T-helper 2 cell (primary cell): ENCODE measurements at places on chromosomes 7 and 10.

- DNase-seq: no peak
Measured at GRCh38 chr7:5510426-5511045, 86.9 kb upstream of the TNRC18 start.

- DNase-seq: no peak
Measured at GRCh38 chr7:44150466-44150832, 9.3 kb upstream of the MYL7 start.

DNA sequence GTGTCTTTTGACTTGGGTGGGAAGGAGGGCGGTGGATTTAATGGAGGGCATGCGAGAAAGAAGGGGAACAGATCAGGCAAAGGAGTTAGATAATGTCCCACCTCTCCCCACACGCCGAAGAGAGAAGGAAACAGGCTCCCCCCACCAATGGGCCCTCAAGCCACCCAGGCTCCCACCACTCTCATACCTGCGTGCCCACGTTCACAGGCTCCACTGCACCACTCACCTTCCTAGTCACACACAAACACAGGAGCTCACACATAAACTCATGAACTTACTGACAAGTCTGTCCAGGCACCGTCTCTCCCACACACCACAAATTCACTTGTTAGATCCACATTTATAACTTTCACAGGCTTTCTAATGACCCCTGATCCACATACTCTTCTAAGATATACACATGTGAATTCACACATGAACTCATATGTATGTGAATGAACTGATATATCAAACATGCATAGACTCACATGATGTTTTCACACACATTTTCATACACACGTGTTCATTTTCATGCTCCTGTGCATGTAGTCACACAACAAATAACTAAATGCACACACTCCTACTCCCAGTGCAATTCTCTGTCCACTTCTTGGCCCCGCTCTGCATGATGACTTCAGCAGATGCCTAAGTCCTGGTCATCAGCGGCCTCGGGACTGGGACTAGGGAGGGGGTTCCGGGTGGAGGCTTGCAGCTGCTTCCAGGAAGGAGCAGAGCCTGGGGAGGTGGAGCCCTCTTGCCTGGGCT is 1.5 kb downstream of the LZTS2 start:
- no peak for DNase-seq

DNA sequence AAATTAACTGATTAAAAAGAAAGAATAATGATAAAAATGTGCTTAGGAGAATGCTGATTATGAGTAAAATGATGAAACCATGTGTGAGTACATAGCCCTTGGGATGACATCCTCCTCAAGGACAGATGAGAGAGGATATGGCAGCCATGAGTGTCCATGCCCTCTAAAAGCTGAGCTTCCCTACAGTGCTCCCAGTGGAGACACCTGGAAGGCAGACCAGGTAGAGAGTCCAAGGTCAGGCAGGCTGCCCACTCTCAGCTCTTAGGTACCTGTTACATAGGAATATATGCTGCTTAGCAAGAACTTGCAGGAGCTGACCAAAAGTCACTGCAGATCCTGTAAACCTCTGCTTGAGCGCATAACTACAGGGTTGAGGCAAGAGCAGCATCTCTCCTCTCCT is 169.7 kb upstream of the TMEM229A start:
- DNase-seq: no peak

DNA sequence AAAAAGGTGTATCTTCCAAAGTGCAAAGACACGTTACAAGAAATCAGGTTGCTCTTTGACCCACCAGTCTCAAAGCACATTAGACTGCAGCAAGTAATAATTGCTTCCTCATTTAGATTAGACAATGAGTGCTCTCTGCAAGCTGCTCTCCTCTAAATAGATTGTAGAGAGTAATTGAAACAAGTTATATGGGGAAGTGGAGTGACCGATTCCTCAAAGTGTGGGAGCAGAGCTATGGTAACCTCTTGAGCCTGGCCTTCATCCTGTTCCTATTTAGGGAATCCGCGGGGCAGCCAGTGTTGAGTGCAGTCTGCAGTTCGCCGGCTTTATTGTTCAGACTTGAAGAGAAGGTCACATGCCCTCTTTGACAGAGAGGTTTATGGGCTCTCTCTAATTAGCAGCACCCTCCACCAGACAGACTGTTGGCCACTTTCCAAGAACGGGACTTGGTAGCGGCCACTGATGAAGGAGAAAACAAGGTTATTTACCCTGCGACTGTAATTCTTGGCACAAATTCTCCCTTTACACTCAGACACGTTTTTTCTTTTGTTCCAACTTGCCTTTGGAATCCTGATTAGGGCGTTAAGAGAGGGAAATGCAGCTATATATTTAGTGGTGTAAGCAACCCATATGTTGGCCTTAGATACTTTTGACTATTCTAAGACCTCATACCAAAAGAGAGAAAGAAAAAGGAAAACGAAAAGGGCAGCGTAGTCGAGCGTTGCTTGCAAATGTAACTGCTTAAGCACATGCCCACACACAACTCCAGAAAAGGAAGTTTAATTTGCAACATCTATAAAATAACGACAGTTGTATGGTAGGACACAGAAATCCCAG is 107.5 kb downstream of the REEP3 start:
- no peak for DNase-seq

- DNase-seq: no peak
Measured at GRCh38 chr7:32459788-32460187, 30.4 kb downstream of the LSM5 start.

GRCh38 chr7:71716690-71717089 is 584.7 kb downstream of the GALNT17 start:
- no peak for DNase-seq

DNA sequence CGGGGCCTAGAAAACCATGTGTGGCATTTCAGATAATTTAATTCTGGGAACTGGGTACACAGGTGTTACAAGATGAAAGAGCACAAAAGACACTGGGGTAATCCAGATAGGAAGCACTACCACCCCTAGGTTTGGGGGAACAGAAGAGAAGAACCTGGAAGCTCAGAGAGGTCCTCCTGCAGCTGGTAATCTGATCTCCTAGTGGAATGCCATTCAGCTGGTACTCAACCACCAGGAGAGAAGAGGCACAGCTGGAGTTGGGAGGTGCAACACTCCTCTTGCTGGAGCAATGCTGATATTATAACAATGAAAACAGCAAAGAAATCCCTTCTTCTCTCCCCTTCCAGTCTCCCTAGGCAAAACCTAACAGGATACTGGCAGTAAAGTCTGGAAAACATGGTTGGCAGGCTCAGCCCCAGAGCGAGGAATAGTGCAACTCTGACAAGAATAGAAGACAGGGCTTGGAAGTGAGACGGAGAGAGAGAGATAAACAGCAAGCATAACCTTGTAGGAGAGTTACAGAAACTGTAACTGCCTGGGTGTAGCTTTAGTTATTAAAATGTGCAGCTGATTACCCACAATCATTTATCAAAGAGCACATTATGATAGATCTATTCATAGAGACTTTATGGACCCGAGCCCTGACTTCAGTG is 35.0 kb downstream of the NRF1 start:
- DNase-seq: no peak

GRCh38 chr7:16562456-16563220 is 36.0 kb downstream of the LRRC72 start:
- DNase-seq: no peak

GRCh38 chr7:139720705-139721231 is 57.0 kb downstream of the HIPK2 start:
- DNase-seq: no peak

GRCh38 chr7:105759670-105760550 is 116.5 kb downstream of the ATXN7L1 start:
- no peak for DNase-seq

GRCh38 chr7:115060095-115060870 is 138.4 kb downstream of the MDFIC start:
- DNase-seq: no peak

DNA sequence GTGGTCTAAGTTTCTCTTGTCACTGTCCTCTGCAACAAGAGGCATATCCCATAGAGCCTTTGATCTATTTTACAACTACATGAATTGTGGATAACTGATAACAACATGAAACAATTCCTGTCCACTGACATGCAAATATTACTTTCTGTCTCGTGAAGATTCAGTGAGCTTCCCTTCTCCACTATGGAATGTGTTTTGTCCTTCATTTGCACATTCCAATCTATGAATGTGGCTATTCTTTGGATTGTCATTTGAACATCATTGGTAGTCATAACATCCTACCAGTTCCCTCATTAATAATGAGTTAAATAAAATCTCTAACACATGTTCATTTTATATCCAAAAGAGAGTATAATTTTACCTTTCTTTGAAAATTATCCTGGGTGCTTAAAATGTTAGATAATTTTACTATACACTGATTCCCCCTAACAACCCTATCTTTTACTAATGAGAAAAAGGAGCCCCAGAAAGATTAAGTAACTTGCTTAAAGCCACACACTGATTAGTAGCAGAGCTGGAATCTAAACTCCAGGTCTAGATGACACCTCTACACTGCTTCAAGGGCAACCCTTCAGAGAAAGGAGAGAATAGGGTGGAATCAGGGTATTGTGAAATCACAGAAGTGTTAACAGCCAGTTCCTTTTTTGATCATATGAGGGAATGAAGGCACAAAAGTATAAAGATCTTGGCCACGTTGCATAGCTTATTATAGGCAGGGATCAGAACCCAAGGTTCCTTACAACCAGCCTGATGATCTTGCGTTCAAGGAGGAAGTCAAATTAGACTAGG is 39.1 kb downstream of the PDE1C start:
- no peak for DNase-seq

- no peak for DNase-seq
Measured at GRCh38 chr10:109823196-109823595, 100.1 kb downstream of the XPNPEP1 start.

GRCh38 chr10:118701529-118702323 is 53.0 kb downstream of the CACUL1 start:
- no peak for DNase-seq

GRCh38 chr10:78899098-78899754 is 169.5 kb upstream of the ZMIZ1 start:
- no peak for DNase-seq

- no peak for DNase-seq
Measured at GRCh38 chr10:120998251-120998650, 147.1 kb downstream of the WDR11 start.

DNA sequence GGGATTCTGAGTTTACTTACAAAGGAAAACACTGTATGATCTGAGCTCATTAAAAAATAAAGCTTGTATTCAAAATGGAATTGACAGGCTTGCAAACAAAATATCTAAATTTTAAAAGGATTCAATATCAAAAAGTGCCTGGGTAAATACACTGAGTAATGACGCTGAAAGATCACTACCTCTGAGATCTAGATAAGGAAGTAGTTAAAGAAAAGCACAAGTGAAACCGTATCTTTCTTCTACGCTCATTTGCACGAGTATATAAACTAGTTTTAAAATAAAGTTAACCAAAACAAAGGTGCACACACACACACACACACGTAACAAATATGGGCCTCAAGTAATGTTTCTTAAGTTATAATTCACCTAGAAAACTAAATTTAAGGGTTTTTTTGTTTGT is 93.4 kb downstream of the SNX13 start:
- DNase-seq: no peak

GRCh38 chr10:58918887-58919286 is 257.6 kb upstream of the PHYHIPL start:
- DNase-seq: no peak

DNA sequence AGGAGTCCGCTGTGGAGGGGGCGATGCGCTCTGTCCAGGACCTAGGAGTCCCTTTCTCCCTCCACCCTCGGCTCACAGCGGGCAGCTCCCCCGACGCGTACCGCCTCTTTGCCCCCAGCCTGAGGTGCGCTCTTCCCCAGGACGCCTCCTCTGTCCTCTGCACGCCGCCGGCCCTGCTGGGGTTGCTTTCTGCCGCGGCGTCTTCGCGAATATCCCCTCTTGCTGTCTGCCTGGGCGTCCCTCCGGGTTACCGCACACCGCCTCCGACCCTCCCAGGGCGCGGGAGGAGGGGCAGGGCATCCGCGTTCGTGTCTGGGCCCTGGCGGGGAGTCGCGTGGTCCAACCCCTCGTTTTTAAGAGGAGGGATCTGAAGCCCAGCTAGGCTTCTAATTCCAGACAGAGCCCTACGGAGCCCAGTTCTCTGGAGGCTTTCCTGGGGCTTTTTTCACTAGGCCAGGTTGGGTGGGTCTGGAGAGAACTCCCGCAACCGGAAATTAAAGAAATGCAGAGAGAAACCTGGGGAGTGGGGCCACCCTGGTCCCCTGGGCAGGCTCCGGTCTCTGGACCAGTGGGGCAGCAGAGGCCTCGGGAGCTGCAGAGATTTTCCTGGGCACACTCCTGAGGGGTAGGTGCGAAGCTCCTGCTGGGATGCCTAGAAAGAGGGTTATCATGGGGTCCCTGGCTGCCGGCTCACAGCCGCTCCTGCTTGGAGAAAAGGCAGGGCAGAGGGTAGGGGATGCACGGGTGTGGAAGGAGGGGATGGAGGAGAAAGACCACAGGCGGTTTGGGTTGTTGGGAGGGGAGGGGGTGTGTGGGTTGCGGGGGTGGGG is 166.9 kb downstream of the UBE2H start:
- DNase-seq: no peak

DNA sequence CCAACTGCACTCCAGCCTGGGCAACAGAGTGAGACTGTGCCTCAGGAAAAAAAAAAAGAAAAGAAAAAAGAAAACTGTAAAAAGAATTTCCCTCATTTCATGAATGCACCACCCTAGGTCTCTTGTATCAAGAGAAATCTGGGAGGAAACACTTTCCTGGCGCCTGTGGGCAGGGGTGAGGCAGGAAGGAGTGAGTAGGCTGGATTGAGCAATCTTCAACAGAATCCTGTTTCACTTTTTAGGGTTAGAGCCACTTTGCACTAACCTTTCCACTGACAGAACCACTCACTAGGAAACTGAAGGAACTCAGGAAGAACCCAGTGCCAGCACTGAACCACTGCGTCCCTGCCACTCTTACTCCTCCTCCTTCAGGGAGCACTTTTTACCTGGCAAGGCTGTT is 282.1 kb downstream of the CCDC3 start:
- no peak for DNase-seq

DNA sequence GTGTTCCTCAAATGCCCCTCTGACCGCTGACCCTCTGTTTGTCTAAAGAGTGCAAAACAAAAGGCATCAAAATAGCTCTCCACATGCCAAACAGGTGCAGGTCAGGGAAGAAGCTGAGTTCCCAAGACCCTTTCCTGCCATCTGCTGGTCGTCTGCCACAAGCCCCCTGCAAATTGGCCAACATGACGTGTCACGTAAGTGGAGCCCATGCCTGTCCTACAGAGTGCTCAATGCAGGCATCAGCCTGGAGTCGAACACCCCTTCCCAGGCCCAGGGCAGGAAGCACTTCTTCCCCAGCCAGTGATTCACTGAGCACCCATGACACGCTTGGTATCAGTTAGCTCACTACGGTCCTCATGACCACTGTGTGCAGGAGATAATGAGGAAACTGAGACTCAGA is 14.1 kb downstream of the TMEM72 start:
- DNase-seq: no peak
